Left forelimb (tissue), 1 donor: ENCODE measurements at places on chromosomes 12 and 14.

DNA sequence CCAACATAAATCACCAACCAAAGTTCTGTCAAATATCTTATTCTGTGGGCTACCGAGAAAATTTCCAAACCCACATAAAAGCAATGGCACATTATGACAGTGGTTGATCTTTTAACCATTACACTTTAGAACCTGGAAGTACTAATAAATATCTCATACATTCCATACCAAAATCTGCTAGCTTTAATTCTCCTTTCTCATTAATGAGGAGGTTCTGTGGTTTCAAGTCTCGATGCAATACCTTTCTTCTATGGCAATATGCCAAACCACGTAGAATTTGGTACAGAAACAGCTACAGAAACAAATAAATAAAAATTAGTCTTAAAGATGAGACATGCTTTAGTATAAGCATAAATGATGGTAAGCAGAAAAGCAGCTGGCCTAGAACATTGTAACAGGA, 100.7 kb downstream of the ELK3 start:
- DNase-seq: no peak

DNA sequence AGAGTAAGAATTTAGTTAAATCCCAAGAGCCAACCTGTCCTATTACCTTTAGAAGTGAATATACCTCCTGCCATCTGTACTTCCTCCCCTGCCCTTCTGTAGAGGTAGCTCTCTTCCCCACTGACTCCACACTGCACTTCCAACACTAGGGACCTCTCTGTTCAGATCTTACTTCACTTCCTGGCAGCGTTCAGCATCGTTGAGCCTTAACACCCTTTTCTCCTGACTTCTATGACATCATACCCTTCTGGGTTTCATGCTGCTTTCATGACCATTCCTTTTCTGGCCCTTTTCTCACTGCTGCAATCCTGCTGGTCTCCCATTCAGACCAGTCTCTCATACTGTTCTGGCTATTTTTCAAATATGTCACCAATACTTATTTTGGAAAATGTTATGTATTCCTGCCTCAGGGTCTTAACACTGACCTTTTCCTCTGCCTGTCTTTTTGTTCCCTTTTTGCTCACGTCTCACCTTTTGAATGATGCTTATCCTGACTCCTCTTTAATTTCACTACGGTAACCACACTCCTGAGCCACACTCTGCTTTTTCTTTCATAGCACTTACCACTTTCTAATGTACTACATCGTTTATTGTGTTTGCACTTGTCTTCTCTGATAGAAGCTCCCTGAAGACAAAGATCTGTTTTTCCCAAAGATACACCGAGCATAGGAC, 67.6 kb downstream of the PLEKHA5 start:
- DNase-seq: no peak

GRCh38 chr12:13273850-13274249, 77.3 kb downstream of the EMP1 start:
- DNase-seq: no peak

DNA sequence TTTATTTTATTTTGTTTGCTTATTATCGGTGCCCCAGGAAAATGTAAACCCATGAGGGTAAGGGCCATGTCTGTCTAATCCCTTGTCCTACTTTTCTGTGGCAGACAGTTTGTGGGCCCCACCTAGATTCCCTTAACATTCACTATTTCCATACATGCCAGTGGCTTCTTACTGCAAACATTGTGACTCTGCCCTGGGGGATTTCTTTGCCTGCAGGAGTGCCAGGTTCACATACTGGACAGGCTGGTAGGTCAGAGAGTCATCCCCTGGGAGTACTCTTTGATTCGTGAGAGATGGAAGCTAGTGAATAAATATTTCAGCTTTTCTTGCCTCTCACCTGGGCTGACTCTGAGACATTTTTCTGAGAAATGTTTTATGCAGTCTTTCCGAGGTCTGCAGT, 122.8 kb upstream of the TBX5 start:
- no peak for DNase-seq

DNA sequence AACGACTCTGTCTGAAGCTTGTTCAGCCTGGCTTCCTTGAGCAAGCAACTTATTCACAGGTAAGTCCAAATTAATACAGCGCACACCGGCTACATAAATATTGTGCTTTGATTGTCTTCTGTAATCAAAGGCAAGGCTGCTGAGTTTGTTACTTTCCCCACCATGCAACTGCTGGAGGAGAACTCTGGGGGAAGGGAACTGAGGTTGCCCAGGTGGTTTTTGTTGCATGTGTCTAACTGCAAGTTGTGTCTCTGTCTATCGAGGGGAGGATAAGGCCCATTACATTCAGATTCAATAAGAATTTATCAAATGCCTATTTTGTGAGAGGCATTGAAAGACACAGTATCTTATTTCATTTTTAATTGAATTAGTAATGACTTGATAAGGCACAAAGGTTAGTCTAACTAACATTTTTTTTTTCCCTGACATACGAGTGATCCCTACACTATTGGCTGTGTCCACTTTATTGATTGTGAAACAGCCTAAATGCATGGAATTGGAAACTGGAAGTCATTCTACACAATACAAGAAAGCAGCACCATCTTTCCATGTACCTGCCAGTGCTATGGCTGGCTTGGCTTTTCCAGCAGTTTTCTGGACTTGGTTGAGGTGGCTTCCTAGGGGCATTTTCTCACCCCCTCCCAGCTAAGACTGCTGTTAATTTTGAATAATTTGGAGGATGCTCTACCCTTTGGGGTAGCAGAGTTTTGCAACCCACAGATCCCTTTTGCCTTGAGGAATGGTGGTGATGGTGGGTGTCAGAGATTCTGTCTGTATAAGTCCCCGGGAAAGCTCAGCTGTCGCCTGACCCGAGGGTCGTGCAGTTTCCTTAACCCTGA, 951 bp upstream of the CHST11 start:
- no peak for DNase-seq

- no peak for DNase-seq
These were observed 84.6 kb downstream of the TXNDC16 start for GRCh38 chr14:52467515-52468266.

GRCh38 chr12:29907461-29907860, 123.7 kb upstream of the TMTC1 start:
- DNase-seq: no peak

GRCh38 chr12:91511795-91512420, 329.3 kb upstream of the DCN start:
- DNase-seq: no peak
